NCI-H187 (cell line): ENCODE measurements at places on chromosomes 5 and 9.

DNA sequence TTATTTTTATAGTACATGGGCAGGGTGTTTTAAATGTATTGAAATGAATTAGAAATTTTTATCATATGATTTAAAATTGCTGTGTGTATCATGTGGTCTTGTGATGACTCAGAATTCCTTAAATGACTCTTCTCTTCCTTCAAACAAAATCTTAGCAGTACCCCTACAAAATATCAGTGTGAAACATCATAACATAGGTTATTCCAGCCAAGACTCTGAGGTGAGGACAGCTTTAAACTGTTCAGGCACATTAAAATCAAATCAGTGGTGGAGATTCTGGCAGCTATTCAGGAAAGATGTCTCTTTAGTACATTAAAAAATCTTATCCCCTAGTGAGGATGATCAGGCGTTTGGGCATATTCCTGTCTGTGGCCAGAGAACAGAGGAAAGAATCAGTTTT lies 174.0 kb downstream of the MAN2A1 start:
- DNase-seq = no peak

- DNase-seq = no peak
Observed at GRCh38 chr9:112852741-112853504, 37.8 kb downstream of the SLC46A2 start.

GRCh38 chr9:126642010-126642744 lies 28.4 kb downstream of the LMX1B start:
- no peak for DNase-seq

GRCh38 chr5:130096483-130096882 lies 192.2 kb downstream of the CHSY3 start:
- DNase-seq = no peak

- no peak for DNase-seq
Observed at GRCh38 chr5:33927685-33928084, 8.5 kb upstream of the RXFP3 start.

DNA sequence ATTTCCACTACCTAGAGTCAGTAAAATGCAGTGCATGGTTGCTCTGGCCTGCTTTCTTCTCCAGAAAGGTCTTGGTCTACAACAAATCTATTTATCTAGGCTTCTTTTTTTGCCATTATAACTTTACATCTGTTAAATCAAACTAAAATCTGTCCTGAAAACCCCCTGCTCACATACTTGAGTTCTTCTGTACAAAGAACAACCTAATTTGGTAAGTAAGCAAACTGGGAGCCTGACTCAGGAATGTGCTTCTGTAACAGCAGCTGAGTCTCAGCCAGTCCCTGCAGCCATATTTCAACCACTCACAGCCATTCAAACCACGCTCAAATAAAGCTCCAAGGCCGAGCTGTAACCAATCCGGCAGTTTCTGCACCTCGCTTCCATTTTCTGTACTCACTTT lies 95.8 kb downstream of the PLPP1 start:
- DNase-seq = no peak

GRCh38 chr5:141740885-141741284 lies 58.9 kb upstream of the ARAP3 start:
- DNase-seq = no peak

DNA sequence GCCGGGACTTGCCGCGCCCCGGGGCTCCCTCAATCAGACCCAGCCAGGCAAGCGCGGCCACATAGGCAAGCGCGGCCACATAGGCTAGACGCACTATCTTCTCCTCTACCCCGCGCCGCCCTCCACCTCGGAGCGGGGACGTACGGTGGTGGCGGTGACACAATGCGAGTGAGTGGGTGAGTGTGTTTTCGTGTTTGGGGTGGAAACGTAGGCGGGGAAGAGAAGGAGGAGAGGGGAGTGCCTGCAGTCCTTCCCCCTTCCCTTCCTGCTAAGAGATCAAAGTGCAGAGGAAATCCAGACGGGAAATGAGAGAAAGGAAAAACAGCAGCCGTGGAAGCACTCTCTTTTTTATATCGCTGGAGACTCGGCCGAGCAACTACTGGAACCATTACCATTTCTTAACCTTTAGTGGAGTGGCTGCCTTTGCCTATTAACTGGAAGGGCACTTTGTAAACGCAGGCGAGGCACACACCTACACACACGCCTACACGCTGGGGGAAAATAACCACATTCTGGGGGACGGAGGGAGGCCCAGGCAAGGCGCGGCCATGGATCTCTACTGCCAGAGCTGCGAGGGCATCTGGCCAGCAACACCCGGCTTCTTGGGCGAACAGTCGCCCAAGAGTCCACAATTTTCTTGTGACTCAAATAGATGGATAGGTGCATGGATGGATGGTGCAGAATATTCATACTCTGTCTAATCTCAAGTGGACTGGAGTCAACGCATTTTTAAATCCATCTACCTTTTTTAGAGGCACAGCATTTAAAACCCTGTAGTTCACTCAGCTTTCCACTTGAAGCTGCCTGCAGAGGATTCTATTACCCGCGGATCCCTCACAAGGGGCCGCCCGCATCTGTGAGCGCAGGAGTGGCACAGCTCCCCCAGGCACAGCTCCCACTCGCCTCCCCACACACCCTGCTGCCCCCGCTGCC lies 2.1 kb downstream of the EDIL3 start:
- DNase-seq = no peak

DNA sequence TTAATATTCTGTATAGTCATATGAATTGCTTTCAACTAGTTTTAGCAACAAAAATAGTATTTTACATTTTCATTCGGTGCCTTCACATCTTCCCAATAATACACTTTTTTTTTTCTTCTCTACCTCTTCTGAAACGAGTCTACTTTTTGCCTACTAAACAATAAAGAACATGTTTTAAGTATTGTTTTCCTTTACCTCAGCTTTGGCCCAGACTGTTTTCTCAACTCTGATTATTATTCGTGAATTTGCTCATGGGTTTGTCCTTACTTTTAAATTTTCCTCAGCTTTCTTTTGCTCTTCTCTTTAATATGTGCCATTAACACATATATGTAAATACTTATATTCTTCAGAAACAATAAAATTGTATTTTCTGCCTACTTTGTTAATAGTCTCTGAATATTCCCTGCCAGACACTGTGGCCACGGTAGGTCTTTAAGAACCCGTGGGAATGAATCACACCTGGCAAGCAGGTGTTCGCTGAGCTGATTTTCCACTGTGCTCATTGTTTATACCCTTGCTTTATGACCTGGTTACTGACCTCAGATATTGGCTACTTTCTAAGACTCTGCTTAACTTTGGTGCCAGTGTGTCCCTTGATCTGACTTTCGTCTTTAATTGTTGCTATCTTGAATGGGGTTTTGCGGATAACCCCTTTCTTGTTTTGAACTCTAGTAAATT lies 49.1 kb downstream of the FAM170A start:
- no peak for DNase-seq

GRCh38 chr5:142699184-142699720 lies 13.4 kb upstream of the FGF1 start:
- DNase-seq = peak; percentile 48

DNA sequence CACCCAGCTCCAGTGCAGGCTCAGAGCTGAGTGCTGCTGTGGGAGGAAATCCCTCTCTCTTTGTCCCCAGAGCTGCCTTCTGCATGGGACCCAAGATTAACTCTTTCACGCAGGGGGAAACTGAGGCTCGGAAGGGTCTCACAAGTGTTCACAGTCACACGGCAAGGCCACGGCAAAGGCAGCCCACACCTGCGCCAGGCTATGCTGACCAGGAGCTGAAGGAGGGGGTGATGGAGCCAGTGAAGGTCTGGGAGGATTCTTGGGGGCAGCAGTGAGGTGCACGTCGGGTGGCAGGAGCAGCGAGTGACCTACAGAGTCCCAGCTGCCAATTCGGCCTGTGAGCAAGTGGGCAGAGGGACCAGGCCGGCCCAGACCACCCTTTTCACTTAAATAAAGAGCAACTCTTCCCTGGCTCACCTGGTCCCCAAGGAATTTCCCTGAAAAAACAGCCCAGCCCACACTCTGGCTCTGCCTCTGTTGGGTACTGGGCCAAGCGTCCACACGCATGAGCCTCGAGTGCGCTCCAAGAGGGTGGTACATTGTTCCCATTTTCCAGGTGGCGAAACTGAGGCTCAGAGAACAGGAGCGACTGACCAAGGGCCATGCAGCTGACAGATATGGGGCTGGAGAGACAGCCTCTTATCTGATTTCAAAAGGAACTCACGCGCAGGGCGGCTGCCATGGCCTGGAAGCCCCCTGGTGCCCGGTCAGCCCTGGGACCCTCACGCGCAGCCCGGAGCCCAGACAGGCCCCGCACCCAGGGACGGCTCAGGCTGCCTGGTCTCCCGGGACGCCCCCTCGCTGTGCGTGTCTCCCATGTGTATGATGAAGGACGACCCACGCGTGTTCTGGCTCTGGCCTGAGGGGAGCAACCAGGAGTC lies 28.2 kb downstream of the SARDH start:
- no peak for DNase-seq

- DNase-seq = no peak
Observed at GRCh38 chr5:73273379-73274050, 100.5 kb downstream of the TMEM174 start.

DNA sequence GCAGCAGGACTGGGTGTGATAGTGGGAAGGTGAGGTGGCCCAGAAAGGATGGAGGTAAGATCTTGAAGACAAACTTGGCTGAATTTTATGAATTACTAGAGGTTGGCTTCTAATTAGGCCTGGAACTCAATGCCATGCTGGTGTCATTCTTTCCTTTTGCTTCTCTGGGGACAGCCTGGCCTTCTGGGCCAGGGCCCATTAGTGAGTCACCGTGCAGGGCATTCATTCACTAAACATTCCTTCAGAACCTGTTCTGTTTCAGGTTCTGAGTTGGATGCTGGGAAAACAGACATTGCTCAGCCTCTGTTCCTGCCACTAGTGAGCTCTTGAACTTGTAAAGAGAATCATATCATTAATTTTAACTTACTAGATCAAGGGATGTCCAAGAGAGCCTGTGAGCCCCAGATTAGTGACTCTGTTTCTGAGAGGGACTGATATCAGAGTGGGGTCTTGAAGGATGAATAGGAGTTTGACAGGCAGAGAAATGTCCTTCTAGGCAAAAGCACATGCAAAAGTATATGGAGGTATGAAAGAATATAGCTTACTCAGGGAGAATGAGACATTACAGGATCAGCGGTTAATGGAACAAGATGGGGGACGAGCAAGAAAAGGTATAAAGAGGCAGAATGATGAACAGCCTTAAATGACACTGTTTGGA lies 66.5 kb downstream of the LHX2 start:
- no peak for DNase-seq

- no peak for DNase-seq
Observed at GRCh38 chr5:11715461-11716196, 188.6 kb downstream of the CTNND2 start.

- DNase-seq = no peak
Observed at GRCh38 chr5:178535299-178536175, 54.7 kb downstream of the COL23A1 start.

DNA sequence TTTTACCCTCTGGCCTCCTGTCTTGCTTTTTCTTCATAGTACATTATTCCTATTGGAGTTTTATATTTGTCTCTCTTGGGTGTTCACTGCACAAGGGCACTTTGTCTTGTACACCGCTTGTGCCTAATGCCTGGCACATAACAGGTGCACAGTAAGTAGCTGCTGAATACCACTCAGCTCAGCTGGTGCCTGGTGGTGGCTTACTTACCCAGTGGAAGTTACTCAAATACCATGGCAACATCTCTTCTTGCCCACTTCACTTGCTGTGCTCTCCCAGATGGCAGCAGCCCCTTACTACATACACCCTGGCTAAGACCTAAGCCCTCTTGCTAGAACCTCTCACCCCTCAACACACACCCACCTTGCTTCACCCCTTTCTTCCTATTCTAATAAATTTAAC lies 11.3 kb upstream of the SKP1 start:
- no peak for DNase-seq

GRCh38 chr5:56456002-56456401 lies 222.9 kb upstream of the ANKRD55 start:
- no peak for DNase-seq

GRCh38 chr9:35619800-35620158 lies 1.6 kb upstream of the CD72 start:
- no peak for DNase-seq

GRCh38 chr9:78298046-78298765 lies 1.3 kb downstream of the PSAT1 start:
- no peak for DNase-seq

DNA sequence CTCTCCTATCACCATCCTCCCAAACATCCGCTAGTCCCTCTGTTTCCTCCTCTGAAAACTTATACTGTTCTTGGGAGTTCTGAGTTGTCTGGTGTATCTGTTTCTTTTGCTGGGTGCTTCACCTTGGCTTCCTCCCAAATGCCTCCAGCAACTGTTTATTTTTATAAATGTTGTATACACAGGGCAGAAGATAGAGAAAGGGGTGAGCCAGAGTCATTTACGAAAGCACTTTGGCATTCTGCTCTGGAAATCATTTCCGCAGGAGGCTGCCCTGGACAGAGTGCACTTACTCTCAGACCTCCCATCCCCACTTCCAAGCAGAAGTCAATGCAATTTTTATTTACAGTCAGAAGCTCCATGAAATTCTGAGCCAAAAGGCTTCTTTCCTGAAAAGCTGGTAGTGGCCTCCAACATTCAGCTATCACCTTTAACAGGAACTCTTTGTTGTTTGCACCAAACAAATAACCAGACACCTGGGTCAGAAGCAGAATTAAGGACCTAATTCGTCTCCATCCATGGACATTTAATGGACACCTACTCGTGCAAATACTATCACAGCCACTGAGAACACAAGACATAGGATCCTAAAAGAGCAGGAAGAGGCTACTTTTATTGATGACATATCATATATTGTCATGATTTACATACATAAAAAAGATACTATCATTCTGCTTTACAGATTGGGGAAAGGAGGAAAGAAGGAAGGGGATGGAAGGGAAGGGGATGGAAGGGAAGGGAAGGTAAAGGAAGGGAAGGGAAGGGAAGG lies 229.5 kb upstream of the PAPPA start:
- no peak for DNase-seq

- DNase-seq = peak; percentile 27
Observed at GRCh38 chr5:134289509-134290113, 63.7 kb upstream of the PPP2CA start.

DNA sequence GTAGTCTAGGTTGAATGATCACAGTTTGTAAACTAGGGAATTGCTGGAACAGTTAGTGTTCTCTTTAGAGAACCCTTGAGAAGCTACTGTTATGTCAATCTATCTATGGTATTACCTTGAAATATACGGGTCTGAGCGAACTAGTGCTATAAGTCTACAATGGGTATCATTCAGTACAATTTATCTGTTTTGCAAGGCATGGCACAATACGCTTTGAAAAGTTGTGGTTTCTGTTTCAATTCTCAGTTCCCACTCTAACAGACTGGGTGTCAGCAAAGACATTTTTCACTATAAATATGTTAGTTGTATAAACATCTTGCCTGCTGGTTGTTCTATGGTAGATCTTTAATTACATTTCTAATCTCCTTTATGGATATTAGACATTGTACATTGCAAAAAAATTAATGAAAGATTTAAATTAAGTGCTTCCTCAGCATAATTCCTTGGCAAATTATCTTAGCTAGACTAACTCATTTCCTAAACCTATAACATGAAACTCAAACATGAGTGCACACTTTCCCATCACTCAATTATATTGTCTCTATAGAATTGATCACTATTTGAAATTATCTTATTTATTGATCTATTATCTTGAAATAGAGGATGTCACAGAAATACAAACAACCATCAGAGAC lies 24.9 kb upstream of the SLCO6A1 start:
- no peak for DNase-seq
